ENCODE measurements at places on chromosomes 2 and 18. TPM values are rescaled to one million over a fixed set of nuclear protein-coding genes. Genes with fewer than 3 reads are reported as not detected.

The SLC38A11 gene
- 0.63 TPM for polyA plus RNA-seq

GRCh38 chr2:1907849-1908533, 163.7 kb upstream of the PXDN start:
- no peak for DNase-seq

DNA sequence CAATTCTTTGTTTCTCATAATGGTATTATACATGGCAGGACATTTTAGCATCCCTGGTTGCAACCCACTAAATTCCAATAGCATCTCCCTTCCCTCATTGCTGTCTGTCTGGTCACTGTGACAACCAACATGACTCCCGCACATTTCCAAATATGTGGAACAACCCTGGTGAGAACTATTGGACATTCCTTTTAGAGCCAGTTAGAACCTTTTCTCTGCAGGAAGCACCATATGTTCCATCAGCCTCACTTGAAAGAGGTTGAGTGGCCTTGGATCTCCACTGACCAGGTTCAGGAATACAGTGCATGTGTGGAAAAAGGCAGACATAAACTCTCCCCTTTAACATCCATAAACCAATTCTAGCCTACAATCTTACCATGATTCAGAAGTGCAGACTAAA, 25.9 kb upstream of the GLS start:
- DNase-seq = no peak

GRCh38 chr2:240162939-240163714, 22.7 kb upstream of the OTOS start:
- DNase-seq = peak; percentile 17

DNA sequence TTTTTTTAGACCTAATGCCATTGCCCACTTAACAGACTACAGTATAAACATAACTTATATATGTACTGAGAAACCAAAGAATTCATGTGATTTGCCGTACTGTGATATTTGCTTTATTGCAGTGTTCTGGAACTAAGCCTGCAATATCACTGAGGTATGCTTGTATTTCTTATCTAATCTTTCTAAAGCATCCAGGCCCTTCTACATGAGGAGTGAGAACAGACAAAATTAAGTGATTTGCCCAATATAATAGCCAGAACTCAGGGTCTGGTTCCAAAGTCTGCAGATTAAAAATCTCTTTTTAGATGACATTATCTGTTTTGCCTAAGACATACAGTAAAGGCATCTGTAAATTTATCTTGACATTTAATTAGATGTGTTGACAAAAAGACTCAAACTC, 41.9 kb downstream of the BMPR2 start:
- DNase-seq = no peak

The ZNF532 gene
- 43.4 TPM for polyA plus RNA-seq

GRCh38 chr2:16324544-16324937, 341.1 kb downstream of the CYRIA start:
- DNase-seq = no peak

GRCh38 chr18:74113711-74114110, 33.9 kb downstream of the FBXO15 start:
- DNase-seq = no peak

The STAT4 gene
- polyA plus RNA-seq = 2.2 TPM

The AP1S3 gene
- polyA plus RNA-seq = 0.50 TPM

GRCh38 chr18:11767935-11768334, 78.9 kb downstream of the GNAL start:
- DNase-seq = no peak

The C2orf80 gene
- not detected for polyA plus RNA-seq

DNA sequence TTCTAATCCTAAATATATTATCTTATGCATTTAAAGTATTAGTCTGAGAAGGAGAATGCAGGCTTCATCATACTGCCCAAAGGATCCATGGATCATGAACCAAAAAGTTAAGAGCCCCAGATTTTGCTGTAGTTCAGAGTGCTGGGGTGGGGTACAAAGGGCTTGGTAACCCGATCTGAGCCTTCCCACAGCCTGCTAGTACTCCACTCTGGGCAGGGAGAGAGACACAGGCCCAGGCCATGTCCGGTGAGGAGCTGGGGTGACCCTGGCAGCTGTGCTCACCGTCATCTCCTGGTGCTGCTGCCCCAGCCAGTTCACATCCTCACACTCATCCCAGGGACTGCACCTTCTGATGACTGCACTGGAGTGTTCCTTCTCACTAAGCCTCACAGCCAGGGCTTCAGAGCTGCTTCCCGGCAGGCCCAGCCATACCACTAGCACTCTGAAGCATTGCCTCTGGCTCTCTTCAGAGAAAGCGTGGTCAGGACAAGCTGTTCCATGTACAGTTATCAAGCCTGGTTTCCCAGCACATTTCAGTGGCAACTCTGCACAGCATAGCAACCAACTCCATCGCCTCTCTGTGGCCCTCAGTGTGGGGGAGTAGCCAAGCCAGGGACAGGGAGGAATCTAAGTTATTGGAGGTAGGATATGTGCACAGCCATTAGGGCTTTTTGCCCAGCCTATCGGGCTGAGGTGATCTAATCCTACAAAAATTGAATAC, 189.0 kb upstream of the CTAGE1 start:
- DNase-seq = peak; percentile 76

DNA sequence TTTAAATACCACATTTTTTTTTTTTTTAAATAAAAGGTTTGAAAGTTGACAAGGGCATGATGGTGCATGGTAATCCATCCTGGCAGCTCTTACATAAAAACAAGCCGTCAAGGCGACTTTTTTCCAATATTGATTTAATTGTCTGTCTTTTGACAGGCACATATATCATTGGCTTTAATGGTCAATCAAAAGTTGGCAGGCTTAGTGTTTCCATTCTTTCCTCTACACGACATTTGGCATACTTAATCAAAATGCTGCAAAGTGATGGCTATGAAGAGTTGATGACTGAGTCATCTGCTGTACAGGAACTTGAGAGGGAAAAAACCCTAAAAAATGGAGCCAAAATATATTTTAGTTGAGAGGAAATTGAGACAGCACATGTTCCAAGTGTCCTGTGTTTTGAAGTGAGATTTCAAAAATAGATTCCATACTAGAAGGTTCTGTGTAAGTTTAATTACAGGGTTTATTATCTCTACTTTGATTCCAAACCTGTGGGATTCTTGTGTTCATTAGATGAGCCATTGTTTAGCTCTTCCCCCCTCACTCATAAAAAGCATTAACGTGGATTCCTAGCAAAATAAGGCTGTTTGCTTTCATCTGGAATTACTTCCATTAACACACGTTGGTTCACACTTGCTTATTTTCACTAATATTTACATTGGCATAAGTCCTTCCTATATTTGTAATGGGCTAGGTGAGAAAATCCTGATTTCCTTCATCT, 3.2 kb downstream of the TSHZ1 start:
- no peak for DNase-seq

GRCh38 chr2:105604938-105605337, 139.8 kb upstream of the NCK2 start:
- DNase-seq = peak; percentile 57

- no peak for DNase-seq
Observed at GRCh38 chr2:214514704-214515103, 103.8 kb downstream of the VWC2L start.

DNA sequence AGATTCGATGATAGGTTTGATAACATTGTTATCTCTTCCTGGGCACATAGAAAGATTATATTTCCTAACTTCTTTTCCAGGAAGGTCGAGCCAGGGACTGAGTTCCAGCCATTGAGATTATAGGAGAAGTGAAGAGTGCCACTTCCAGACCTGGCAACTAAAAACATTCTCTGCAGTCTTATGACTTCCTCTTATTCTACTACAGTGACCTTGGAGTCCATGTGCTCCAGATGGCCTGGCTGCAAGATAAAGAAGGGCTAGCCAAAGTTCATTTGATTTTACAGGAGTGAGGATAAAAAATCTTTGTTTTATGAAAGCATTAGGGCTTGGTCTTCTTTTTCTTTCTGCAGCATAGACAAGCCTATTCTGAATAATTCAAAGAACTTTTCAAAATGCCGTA, 363.0 kb downstream of the FSIP2 start:
- DNase-seq = no peak

DNA sequence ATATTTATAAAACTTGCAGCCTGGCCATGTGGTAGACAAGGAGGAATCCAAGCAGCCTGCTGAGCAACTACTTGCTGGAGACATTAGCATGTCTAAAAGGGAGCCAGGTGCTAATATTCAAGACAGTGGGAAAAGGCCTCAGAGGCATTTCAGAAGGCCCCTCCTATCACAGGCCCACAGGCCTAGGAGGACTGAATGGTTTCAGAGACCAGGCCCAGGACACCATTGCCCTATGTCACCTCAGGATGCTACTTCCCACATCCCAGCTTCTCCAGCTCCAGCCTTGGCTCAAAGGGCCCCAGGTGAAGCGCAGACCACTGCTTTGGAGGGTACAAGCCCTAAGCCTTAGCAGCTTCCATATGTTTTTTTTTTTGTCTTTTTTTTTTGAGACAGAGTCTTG, 39.0 kb downstream of the TPRKB start:
- no peak for DNase-seq

The ELP2 gene
- 99.3 TPM for polyA plus RNA-seq

GRCh38 chr2:19802086-19802841, 99.5 kb downstream of the TTC32 start:
- no peak for DNase-seq

DNA sequence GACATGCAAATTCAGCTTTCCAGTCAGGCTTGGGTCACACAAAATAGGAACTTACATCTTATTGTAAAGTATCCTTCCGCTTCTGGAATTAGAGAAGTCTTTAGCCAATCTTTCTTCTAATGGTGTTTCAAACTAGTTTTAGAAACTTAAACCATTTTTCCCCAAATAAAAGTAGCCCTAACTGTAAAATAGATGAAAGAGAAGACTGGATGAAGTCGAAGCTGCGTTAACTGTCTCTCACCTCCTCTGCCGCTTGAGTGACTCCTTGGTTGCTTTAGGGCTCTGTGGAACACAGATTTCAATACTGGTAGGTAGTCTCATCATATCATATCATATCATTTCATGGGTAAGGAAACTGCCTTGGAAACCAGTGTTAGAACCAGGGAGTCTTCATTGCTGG, 498.4 kb downstream of the XIRP2 start:
- DNase-seq = no peak

DNA sequence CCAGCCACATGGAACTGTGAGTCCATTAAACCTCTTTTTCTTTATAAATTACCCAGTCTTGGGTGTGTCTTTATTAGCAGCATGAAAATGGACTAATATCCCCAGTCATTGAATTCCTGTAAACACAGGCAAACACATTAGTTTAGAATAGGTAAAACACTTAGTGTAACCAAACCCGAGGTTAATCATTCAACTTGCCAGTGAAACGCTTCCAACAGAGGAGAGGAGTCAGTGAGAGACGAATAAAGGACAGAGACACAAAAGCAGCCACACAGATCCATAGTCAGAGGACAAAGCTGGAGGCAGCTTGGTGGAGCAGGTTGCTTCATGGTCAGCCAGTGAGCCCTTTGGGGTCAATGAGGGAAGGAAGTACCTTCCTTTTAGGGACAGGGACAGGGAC, 348.1 kb downstream of the TGIF1 start:
- no peak for DNase-seq

The FLACC1 gene
- polyA plus RNA-seq = 0.75 TPM

The RIOK3 gene
- 66.5 TPM for polyA plus RNA-seq

The LYG1 gene
- 2.6 TPM for polyA plus RNA-seq

DNA sequence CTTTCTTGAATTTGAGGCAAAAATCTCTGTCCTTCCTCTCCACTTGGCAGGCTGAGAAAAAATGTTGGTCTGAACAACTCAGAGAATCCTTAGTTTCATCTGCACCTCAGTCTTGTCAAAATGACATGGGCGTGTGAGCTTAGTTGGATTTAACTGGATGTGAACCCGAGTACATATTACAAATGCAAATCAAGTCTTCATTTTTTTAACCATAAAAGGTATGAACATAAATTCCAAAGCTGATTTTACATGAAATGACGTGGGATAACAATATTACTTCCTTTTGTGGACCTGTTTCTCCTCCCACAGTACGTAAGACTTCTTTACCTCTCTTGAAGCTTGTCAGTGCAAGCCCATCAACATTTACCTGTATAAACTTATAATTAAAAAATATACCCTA, 32.6 kb upstream of the RND3 start:
- DNase-seq = no peak

GRCh38 chr2:177731384-177731783, 338.8 kb downstream of the AGPS start:
- DNase-seq = no peak

GRCh38 chr2:174842496-174842895, 78.2 kb upstream of the CHRNA1 start:
- peak; percentile 38 for DNase-seq

GRCh38 chr2:22885245-22885644, 499.7 kb upstream of the KLHL29 start:
- no peak for DNase-seq

The B3GNT7 gene
- polyA plus RNA-seq = 0.56 TPM

DNA sequence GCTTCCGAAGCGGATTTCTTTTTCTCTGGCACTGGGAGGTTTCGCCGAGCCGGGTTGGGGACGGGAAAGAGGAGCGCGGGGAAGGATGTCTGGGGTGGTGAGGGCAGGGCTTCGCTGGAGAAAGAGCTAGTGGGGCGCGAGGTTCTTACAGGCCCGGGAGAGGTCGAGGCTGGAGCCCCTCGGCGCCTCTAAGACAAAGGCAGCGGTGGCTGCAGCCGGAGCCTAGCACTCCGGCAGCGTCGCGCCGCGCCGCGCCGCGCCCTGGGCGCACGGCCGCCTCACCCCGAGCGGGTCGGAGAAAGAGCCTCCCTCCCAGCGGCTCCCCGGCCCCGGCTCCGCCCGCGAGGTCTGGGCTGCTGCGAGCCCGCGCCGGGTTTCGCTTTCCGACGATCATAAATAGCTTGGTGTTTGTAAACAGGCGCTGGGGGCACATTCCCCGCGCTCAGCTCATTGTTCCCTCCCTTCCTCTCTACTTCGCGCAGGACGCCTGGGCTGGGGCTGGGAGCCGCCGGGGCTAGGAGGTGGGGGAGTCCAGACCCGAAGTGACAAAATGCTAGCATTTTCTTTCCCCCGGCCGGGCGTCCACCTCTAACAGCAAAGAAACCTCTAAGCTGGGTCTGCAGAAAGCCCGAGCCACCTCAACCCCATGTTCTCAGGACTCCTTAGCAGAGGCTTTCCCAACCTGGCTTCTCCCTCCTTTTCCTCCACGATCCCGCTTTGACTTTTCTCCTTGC, 813 bp upstream of the MEIS1 start:
- DNase-seq = peak; percentile 87

The SERPINB4 gene
- polyA plus RNA-seq = not detected

Measured in aorta (tissue), 5 donors.